Stimulated activated CD8-positive, alpha-beta memory T cell treated with anti-CD3 and anti-CD28 coated beads, Interleukin-15, amount 100 ng/mL, for 24 hours (primary cell): ENCODE measurements at places on chromosomes 16 and 17.

- no peak for DNase-seq
These were observed 512.4 kb upstream of the CDH11 start for GRCh38 chr16:65634291-65634690.

DNA sequence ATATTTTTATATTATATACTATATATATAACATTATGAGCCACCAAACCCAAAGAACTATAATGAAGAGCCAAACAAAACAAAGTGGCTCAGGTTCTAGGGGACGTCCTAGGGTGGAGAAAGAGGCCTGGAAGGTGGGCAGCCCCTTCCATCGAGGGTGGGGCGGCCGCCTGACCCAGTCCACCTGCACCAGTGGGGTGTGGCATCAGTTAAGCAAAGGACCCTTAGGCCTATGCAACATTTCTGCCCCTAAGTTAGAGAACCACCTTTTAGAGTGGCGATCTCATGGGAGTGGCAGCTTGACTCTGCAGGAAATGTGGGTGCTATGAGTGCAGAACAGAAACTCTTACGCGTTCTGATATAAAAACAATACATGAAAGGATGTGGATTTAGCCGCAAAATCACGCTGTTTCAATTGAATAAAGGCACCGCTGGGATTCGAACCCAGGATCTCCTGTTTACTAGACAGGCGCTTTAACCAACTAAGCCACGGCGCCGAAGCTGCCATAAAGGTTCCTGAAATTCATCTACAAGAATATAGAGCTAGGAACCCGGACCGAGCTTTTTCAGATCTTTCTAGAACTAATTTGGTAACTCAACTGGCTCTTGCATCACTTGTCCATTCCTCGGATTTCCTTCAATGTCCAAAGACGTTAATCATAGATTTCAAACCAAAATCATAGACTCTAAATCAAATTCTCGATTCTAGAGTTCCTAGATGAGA is 15.6 kb upstream of the AURKB start:
- DNase-seq, result peak; percentile 54

- no peak for DNase-seq
These were observed 35.1 kb upstream of the HS3ST4 start for GRCh38 chr16:25656639-25657038.

- no peak for DNase-seq
These were observed 72.3 kb upstream of the CCL1 start for GRCh38 chr17:34435182-34435928.

GRCh38 chr17:3738562-3739295 is 15.0 kb downstream of the HASPIN start:
- no peak for DNase-seq

DNA sequence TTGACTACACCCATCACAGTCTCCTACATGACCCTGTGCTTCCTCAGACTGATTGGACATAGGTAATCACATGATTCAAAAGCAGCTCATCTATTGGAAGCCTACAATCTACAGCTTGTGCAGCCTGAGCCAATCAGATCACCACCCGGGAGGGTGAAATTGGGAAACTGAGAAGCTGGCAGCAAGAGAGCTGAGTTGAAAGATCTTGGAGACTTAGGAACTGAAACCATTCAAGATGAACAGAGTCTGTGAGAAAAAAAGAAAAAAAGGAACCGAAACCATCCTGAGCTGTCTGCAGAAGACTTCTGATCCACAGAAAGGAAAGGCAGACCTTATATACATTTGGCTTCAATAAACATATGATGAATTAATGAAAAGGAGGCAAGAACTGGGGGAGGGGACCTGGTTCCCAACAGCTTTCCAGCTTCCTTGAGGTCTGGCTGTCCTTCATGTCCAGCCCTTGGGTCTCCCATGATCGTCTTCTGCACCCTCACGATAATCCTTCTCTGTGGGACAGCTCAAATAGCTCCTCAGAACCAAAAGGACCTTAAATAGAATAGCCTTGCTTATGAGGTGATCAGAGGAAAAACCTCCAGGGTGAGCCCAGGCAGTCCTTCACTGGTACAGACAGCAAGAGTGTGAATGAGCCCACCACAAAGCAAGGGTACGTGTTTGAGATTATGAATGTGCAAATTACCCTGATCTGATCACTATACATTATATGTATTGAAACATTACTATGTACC is 32.6 kb downstream of the PLXDC1 start:
- no peak for DNase-seq

- DNase-seq, result no peak
These were observed 791 bp upstream of the SUPT4H1 start for GRCh38 chr17:58352596-58353388.

GRCh38 chr16:67149276-67150046 is 1.3 kb downstream of the B3GNT9 start:
- DNase-seq, result no peak

DNA sequence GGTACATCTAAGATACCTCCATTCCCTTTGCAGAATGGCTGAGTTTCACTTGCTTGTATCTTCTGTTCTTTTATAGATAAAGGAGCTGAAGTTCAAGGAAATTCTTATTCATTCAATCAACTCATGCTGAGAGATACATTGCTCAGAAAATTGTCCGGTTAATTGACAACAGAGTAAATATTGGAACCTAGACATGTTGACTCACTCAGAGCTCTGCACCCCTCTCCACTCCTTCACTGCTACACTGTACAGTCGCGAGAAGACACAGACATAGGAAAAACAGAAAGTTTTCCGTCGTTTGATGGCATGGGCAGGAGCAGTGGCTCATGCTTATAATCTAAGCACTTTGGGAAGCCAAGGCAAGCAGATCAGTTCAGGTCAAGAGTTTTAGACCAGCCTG is 690.5 kb upstream of the SOX9 start:
- no peak for DNase-seq

DNA sequence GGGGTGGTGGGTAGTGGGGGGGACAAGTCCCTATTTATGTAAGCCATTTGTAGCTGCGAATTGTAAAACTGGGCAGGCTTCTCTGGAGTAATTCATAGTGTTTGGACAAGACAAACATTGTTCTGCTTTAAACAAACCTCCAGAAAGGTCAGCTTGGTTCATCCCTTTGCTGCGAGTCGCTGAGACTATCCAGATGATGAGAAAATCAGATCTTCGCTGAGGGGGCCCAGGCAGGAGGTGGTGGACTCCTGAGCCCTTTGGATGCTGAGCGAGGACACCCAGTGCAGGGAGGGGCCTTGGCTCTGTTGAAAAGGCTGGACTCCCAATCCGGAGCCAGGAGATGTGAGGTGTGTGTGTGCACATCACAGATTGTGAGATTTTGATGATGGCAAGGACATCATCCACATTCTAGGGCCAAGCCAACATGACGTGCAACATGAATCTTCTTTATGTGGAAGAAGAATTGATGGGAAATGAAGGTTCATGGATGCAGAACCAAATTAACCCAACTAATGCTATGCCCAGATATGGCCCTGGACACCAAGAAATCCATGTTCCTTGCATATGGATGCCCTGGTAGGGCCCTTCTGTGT is 15.0 kb upstream of the NTN1 start:
- no peak for DNase-seq

GRCh38 chr16:10646228-10646580 is 48.5 kb downstream of the TEKT5 start:
- no peak for DNase-seq

DNA sequence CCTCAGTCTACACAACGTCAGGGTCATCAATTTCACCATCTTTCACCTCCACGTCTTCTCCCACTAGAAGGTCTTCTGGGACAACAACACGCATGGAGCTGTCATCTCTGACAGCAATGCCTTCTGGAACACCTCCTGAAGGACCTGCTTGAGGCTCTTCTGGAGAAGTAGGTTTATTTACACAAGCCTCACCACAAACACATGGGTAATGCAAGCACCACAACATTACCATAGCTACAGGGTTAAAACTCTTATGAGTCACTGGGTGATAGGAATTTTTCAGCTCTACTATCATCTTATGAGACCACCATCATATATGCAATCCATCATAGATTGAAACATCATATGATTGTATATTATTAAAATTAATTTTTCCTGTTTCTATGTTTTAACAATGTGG is 215.4 kb downstream of the CHD9NB start:
- DNase-seq, result no peak

DNA sequence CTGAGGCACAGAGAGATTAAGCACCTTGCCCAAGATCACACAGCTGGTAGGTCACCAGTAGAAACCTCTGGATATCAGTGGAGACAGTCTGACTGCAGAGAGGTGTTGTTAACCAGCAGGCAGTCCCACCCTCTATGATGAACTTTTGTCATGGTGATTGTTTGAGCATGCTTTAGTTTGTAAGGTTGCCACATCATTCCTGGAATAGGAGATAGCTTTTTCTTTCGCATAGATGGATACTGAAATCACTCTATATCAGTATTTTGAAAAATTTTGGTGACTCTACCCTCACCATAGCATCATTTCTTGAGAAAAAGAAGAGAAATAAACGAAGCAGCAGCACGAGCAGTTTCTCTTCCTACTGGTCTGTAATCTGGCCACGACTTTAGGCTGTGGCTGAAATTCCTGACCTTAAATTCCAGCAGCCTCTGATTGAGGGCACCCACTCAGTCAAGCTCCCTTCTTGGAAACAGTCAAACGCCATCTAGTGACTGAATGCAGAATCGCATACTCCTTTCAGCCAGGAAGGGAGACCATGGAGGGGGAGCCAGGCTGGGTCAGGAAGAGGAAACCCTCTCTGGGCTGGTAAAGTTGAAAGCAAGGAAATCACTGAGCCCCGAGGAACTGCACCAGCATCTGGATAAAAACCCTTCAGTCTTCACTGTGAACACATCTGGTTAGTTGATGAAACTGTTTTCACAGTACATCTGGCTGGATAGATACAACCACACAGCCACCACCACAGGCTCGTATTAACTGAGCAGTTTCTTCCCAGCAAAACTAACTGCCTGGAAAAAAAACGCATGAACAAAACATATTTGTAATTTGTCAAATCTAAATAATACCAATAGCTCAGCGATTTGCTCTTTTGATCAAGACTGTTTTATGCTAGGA is 108.5 kb upstream of the XYLT1 start:
- no peak for DNase-seq
